Stimulated activated CD4-positive, alpha-beta T cell treated with anti-CD3 and anti-CD28 coated beads, Interleukin-12 subunit alpha, Interleukin-12 subunit beta, amount 100 ng/mL, for 24 hours (primary cell): ENCODE measurements at places on chromosomes 12 and 14.

- no peak for DNase-seq
Measured at GRCh38 chr12:113238309-113238708, 17.0 kb downstream of the TPCN1 start.

- DNase-seq, result no peak
Measured at GRCh38 chr14:62602712-62603111, 442.5 kb downstream of the KCNH5 start.

DNA sequence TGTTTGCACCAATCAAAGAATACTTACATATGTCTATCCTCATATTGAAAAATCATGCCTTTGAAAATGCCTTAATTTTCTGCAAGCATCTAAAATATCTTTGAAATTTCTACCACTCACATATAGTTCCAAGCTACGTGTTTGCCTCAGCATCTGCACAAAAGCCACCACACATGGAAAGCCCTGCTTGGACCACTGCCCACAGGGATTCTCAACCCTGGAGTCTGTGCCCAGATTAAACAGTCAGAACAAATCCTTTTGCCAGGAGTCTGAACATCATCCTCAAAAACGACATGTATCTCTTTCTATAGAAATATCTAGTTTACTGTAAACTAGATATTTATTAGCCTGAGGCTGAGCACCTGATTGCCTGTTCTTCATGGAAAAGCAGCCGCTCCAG lies 32.6 kb downstream of the ARMH4 start:
- DNase-seq, result no peak

DNA sequence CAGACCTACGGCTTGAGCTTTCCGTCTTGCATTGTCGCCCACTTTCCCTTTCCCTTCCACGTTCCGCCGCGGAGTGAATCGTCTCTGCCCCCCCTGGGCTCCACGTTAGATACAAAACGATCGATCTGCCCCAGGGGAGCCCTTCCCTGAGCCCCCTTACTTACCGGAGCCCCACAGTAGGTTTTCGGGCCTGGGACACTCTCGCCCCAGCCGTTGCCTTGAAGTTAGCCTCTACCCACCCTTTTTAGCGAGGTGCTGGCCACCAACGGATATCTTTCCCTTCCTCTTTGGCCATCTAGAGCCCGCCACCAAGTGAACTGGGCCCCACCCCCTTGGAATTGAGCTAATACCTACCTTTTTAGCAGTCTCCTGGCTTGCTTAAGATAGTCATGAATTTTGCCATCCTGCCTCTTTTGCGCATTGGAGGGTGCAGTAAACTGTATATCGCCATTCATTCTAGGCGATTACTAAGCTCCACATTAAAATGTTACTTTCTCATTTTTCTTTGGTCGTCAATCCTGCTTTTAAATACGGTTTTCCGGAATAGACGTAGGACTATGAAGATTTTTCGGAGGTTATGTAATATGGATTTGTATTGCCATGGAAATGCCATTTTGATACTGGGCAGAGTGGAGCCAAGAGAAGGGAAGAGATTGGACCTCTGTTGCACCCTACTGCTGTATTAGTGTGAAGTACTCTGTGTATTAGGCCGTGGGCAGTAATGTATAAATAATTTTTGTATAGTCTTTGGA lies 764 bp downstream of the RBM25 start:
- DNase-seq, result no peak
